ENCODE measurements at places on chromosomes 4 and X.

DNA sequence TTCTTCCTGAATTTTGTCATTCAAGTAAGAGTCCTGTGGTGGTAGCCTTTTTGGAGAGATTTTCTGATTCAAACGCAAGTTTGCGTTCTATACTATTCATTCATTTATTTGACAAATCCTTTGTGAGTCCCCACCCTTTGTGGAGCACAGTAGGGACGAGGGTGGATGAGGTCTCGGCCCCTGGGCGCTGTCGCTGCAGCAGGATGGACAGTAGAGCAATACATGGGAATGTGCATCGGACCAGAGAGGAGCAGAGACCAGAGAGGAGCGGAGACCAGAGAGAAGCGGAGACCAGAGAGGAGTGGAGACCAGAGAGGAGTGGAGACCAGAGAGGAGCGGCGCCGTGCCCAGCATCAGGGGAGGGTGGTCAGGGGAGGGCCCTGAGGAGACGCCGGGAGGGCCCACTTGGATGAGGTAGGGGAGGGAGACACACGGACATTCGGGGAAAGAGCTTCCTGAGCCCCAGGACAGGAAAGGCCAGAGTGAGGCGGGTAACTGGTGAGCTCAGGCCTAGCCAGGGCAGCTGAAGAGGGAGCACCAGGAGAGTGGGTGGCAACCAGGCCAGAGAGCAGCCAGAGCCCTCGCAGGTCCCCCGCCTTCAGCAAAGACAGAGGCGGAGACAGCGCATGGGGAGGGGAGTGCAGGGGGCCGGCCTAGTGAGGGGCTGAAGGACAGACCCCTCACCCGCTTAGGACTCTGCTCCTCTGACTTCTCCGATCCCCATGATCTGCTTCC is 67.3 kb downstream of the NAT8L start:
- no peak for DNase-seq

DNA sequence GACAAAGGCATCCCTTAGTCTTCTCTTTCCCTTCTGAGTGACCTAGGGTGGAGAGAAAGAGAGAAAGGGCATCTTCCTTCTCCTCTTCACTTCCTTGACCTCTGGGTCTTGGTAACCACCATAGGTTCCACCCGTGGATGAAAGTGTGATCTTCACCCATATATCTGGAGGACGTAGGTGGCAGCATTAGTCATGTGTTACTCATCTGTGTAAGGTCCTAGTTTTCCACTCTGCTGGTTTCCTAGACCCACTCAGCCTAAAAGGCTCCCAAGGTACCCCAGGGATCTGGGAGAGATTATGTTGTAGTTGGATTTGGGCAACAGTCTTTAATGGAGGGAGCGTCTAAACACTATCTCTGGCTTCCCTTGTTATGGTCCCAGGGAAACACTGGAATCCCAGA is 45.5 kb upstream of the RAB9B start:
- DNase-seq: no peak

- DNase-seq: peak; percentile 100
Measured at GRCh38 chrX:1391707-1392375, at the start of gene SLC25A6. TSS of gene SLC25A6 (minus strand) at chrX:1392113. CDS start at chrX:1392009, 104 bp downstream.

- no peak for DNase-seq
Measured at GRCh38 chr4:125315576-125316400, 1.0 kb downstream of the FAT4 start.

DNA sequence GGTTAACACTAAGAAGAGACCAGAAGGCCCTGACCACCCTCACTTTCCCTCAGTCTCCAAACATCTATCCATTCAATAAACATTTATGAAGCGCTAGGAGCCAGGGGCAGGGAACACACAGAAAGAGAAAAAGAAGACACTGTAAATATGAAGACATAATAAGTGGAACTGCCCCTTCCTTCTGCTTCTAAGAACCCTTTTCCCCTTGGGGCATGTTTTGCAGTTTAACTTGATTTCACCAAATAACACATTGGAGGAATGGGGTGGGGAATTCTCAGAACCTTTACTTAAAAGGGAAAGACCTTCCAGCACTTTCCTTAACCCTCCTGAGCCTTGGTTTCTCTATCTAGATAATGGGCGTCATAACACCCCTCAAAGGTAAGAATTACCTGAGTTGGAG is 42.3 kb downstream of the RBM47 start:
- no peak for DNase-seq

- DNase-seq: no peak
Measured at GRCh38 chr4:8837181-8837841, 34.3 kb downstream of the HMX1 start.

- DNase-seq: no peak
Measured at GRCh38 chr4:1050486-1051213, 39.2 kb downstream of the FGFRL1 start.

- DNase-seq: peak; percentile 0
Measured at GRCh38 chr4:6343939-6344408, 74.3 kb downstream of the WFS1 start.

- DNase-seq: no peak
Measured at GRCh38 chr4:182764642-182765041, 152.5 kb downstream of the DCTD start.

- no peak for DNase-seq
Measured at GRCh38 chr4:53197772-53198142, 168.1 kb downstream of the SCFD2 start.

DNA sequence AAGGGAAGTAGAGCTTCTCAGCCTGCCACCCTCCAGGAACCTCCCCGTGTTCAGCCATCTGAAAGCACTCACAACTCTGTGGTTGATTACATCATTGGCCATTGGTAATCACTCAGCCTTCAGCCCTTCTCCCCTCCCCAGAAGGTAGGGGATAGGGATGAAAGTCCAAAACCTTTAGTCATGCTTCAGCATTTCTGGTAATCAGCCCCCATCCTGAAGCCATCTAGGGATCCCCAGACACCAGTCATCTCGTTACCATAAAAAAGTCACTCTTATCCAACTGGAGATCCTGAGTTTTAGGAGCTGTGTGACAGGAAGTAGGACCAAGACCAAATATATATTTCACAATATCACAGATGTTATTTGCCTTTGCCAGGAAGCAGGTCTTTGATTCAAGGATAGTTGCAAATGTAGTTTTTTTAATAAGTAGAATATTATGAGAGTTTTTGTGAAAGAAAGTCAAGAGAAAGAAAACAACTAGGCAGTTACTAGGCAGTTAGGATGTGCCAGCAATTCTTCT is 364.6 kb upstream of the NOCT start:
- DNase-seq: no peak

All from CD4-positive, alpha-beta T cell treated with Interleukin-17A for 4 hours (primary cell).